Lung (tissue), 17 donors: ENCODE measurements at places on chromosomes 7 and 10. TPM values are rescaled to one million over a fixed set of nuclear protein-coding genes. Genes with fewer than 3 reads are reported as not detected.

Gene IKZF1
- total RNA-seq = 37.8 TPM

Gene PPIF
- 22.0 TPM for total RNA-seq

Gene SBDS
- total RNA-seq = 67.5 TPM

Gene DLX5
- total RNA-seq = 1.1 TPM

Gene DRGX
- not detected for total RNA-seq

Gene DNMBP
- 31.0 TPM for total RNA-seq

Gene PROSER2
- total RNA-seq = 23.9 TPM

Gene ANKRD61
- not detected for total RNA-seq

Gene C7orf33
- not detected for total RNA-seq
